Chondrocyte (in vitro differentiated cells): ENCODE measurements at places on chromosomes 7 and 10. TPM values are rescaled to one million over a fixed set of nuclear protein-coding genes. Genes with fewer than 3 reads are reported as not detected.

The SPDYE9 gene
- total RNA-seq: not detected in 3 replicates

GRCh38 chr7:69698109-69698825 lies 100.0 kb downstream of the AUTS2 start:
- no peak for DNase-seq
- no peaks in the 10 kb centered on the region for H3K27me3 ChIP-seq
- H3K4me3 ChIP-seq: no peak overlapping the region
- no peaks in the 10 kb centered on the region for H3K36me3 ChIP-seq
- no peak overlapping the region for H3K27ac ChIP-seq

The C10orf67 gene
- not detected in 3 replicates for total RNA-seq

The CFTR gene
- not detected in 3 replicates for total RNA-seq

The TUBAL3 gene
- total RNA-seq: not detected in 3 replicates

The CALCR gene
- total RNA-seq: 0.10 to 0.20 TPM in 2 of 3 replicates, not detected in the other
